Spinal cord (tissue), 10 donors: ENCODE measurements at places on chromosomes 5 and 9.

DNA sequence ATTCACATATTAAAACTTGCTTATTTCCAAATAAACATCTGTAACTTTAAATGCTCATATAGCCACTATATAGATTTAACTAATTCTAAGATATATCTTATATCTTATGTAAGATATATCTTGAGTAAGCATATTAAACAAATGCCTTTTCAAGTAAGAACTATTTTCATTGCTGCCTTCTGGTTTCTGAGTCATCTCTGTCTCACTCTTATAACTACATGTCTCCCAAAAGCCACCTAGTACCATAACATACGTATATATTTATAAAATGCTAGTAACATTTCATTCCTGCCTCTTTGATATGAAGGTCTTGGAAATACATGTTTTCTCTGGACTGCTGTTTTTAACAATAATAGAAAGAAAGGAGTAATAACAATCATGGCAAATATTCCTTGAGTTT lies 429.5 kb downstream of the DTWD2 start:
- no peak for DNase-seq

- no peak for DNase-seq
Observed at GRCh38 chr5:180468732-180469585, 25.2 kb upstream of the CNOT6 start.

- no peak for DNase-seq
Observed at GRCh38 chr5:28190011-28190410, 1151.6 kb upstream of the CDH9 start.

DNA sequence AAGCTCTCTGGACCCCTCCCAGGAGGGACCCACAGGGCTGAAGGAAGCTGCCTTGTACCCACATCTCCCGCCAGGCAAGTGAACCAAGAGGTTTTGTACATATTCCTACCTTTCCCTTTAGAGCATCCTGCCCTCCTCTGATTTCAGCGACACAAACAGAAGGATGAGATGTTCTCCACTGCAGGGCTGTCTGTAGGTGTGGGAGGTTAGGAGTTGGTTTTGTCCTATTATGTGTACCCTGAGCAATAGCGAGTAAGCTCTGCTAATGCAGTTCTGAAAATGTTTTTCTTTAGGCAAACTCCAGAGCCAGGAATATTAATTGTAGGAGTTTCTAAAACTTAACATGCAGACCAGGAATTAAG lies 13.0 kb downstream of the SQSTM1 start:
- DNase-seq, result no peak

- DNase-seq, result no peak
Observed at GRCh38 chr9:80156262-80156661, 584.5 kb downstream of the TLE4 start.

DNA sequence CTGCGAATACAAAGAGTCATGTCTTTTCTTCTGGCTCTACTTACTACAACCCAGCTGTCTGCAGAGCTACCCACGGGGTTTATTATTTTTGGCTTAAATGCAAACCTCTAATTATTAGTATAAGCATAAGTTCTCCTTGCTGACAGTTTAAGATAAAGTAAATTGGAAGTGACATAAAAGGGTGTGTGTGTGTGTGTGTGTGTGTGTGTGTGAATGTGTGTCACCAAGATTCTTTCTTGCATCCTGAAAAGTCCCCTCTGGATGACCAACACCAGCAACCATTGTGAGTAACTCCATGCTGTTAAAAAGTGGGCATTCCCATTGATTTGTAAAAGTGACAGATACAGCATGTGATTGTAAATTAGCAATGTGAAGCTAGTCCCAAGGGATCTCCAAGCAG lies 803.8 kb upstream of the ZNF608 start:
- DNase-seq, result no peak

- no peak for DNase-seq
Observed at GRCh38 chr5:36889264-36889663, 12.7 kb downstream of the NIPBL start.

DNA sequence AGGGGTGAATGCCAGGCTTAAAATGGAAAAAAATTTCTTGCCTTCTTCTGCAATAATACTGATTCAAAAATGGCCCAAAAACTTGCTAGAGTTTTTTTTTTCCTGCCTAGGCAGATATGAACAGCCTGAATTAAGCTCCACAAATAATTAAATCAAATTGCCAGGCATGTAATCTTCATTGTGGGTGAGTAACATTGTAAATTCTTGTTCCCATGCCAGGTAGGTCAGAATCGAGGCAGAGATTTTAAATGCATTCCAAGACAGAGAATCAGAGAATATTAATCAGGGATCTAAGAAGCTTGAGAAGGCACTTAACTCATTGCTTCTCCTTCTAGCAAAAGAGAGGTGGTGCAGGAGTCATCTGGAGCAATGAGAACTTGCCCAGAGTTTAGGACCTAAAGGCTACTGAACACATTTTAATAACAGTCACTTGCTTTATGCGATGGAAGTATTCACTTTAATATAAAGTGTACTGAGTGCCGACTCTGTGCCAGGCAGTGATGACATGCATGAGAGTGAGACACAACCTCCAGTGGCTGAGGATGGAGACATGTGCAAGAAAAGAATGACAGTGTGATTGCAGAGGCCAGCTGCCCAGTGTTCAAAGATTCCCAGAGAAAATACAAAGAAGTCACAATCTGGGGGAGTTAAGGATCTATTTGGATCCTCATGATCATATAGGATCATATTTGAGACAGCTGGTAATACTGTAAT lies 102.3 kb downstream of the APBA1 start:
- DNase-seq, result no peak

DNA sequence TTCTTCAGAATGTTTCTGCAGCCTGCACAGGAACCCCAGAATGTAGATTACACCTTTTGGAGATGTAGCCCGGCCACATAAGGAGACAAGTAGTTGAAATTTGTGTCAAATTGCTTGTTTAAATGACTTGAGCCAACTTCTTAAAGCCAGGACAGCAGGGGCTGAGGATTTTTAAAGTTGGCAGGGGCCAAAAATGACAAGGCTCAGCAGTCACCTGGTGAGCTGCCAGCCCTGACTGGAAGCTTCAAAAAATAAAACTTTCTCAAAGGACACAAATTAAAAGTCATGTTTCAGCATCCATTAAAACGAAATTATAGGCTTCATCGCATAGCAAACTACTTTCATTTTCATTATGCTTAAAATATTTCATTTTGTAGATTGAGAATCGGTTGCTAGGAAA lies 340.3 kb upstream of the WWC1 start:
- no peak for DNase-seq
